ENCODE measurements at places on chromosomes 11 and 22. TPM values are rescaled to one million over a fixed set of nuclear protein-coding genes. Genes with fewer than 3 reads are reported as not detected.

DNA sequence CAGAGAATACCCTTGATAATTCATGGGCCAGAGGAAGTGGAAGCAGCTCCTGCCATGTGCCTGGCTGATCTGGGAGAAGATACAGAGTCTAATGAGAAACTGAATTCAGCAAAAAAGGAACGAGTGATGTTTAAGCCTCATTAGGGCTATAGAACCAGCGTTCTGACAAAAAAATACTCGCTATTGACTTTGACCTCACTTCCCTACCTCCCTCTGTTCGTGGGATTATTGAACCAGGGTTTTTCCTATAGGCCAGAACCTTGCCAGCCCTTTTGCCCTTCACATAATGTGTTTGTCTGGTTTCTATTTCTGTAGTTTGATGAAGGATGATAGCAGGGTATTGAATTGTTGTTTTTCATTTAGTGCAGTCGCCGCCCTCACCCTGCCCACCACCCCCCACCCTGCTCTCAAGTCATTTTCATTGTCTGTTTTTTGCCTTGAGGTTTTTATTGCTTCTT, 7.6 kb upstream of the RBFOX2 start:
- no peak for DNase-seq

DNA sequence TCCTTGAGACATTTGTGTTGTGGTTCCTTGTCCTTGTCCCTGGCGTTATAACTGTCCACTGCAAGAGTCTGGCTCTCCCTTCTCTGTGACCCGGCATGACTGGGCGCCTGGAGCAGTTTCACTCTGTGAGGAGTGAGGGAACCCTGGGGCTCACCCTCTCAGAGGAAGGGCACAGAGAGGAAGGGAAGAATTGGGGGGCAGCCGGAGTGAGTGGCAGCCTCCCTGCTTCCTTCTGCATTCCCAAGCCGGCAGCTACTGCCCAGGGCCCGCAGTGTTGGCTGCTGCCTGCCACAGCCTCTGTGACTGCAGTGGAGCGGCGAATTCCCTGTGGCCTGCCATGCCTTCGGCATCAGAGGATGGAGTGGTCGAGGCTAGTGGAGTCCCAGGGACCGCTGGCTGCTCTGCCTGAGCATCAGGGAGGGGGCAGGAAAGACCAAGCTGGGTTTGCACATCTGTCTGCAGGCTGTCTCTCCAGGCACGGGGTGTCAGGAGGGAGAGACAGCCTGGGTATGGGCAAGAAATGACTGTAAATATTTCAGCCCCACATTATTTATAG, 23.0 kb downstream of the MYBPC3 start:
- no peak for DNase-seq

Gene AMBRA1
- 46.9 TPM for total RNA-seq

Gene P2RY2
- 0.18 TPM for total RNA-seq

Data from fibroblast of the aortic adventitia (primary cell).